ENCODE measurements at places on chromosomes 12 and 14. TPM values are rescaled to one million over a fixed set of nuclear protein-coding genes. Genes with fewer than 3 reads are reported as not detected.

SOX5 gene
- total RNA-seq, result 41.9 TPM

GRCh38 chr14:91897106-91897701, 29.9 kb upstream of the TC2N start:
- H3K27me3 ChIP-seq, result no peaks in the 10 kb centered on the region
- H3K36me3 ChIP-seq, result no peaks in the 10 kb centered on the region
- peaks cover 36% of the 10 kb centered on the region for H3K4me1 ChIP-seq
- H3K27ac ChIP-seq, result peak overlapping the region; percentile 66

CHURC1 gene
- 75.0 TPM for total RNA-seq

GRCh38 chr12:63348556-63348955, 197.6 kb upstream of the AVPR1A start:
- H3K27me3 ChIP-seq, result no peaks in the 10 kb centered on the region
- H3K4me1 ChIP-seq, result no peaks in the 10 kb centered on the region
- DNase-seq, result no peak
- H3K36me3 ChIP-seq, result no peaks in the 10 kb centered on the region

GRCh38 chr14:73780391-73780790, 66.2 kb upstream of the PNMA1 start:
- no peak for DNase-seq
- H3K4me3 ChIP-seq, result no peak overlapping the region
- no peaks in the 10 kb centered on the region for H3K27me3 ChIP-seq
- no peaks in the 10 kb centered on the region for H3K36me3 ChIP-seq

- H3K4me1 ChIP-seq, result no peaks in the 10 kb centered on the region
- H3K27ac ChIP-seq, result no peak overlapping the region
- no peak overlapping the region for H3K4me3 ChIP-seq
- H3K27me3 ChIP-seq, result no peaks in the 10 kb centered on the region
- DNase-seq, result no peak
Measured at GRCh38 chr12:95277139-95277538, 59.5 kb downstream of the VEZT start.

OR4E2 gene
- not detected for total RNA-seq

GRCh38 chr14:55340482-55340881, 69.3 kb downstream of the FBXO34 start:
- H3K4me3 ChIP-seq, result no peak overlapping the region
- no peaks in the 10 kb centered on the region for H3K36me3 ChIP-seq
- DNase-seq, result no peak
- H3K4me1 ChIP-seq, result peaks cover 2% of the 10 kb centered on the region
- H3K27me3 ChIP-seq, result no peaks in the 10 kb centered on the region
- no peak overlapping the region for H3K27ac ChIP-seq

GPR132 gene
- total RNA-seq, result 1.5 TPM

NUDT14 gene
- total RNA-seq, result 2.7 TPM

DNA sequence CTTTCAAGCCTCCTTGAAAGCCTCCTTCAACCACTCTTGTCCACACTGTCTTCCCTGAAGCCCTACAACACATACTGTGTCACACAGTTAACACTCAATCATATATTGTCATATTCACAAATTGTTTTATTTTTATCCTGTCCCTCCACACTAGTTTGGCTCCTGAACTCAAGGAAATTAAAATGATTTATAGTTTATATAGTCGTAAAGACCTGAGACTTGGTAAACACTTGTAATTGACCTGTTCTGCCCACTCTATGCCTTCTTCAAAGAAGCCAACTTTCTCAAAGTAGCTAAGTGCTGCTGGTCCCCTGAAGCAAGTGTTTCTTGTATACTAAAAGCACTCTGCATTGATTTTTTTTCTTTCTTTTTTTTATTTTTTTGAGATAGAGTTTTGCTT, 15.6 kb upstream of the NEK9 start:
- no peak overlapping the region for H3K4me3 ChIP-seq
- H3K4me1 ChIP-seq, result peaks cover 2% of the 10 kb centered on the region
- no peak for DNase-seq

CACNA2D4 gene
- total RNA-seq, result 16.2 TPM

DNA sequence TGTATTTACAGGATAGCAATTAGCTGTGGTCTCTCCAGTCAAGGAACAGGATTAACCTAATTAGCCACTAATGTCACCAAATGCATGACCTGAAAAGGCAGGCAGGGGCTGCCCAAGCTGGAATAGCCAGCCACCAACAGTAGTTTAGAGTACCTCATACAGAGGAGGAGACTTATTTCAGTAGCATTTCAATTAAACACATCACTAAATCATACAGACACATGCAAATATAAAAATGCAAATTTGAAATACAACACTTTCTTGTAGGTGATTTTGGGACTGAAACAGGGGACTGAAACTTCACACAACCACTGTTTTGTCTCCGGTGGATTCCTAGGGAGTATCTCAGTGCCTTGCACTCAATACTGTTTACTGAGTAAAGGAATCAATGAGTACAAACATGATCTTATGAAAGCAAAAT, 636 bp upstream of the IFNG-AS1 start:
- H3K36me3 ChIP-seq, result no peaks in the 10 kb centered on the region
- H3K4me1 ChIP-seq, result no peaks in the 10 kb centered on the region
- no peak overlapping the region for H3K27ac ChIP-seq
- H3K4me3 ChIP-seq, result no peak overlapping the region

ZFYVE1 gene
- 20.8 TPM for total RNA-seq

HOXC6 gene
- 17.3 TPM for total RNA-seq
